ENCODE measurements at places on chromosomes 11 and 22. TPM values are rescaled to one million over a fixed set of nuclear protein-coding genes. Genes with fewer than 3 reads are reported as not detected.

DNA sequence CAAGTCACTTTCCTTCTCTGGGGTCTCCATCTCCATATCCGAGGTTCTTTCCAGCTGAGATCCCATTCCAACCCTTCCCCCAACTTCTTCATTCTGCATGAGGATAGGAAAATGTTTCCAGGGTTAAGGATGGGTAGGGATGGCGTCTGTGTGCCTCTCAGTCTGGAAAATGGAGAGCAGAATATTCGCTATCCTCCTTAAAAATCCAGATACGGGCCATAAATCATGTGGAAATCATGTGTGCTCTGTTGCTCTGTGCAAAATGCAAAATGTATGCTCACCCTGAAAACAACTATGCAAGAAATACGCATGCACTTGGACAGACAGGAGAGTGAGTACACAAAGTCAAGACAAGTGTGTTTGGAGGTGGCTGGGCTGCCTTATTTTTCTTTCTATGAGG is 3.2 kb downstream of the CREB3L1 start:
- no peak for DNase-seq

DNA sequence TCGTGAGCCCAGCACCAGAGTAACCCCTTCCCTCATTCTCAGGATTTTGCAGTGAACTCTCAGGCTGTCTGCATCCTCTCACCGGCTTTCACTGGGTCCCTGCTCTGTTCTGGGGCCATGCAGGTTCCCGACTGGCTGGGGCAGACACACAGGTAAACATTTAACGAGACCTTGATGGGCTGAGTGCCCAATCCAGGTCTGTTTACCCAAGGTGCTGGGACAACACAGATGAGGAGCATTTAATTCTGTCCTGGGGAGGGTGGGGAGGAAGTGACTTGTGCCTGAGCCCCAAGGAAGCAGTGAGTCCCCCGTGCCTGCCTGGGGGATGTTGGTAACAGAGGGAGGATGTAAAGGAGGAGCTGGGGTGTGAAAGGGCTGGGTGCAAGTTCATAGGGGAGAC is 4.4 kb downstream of the BIK start:
- DNase-seq, result no peak

DNA sequence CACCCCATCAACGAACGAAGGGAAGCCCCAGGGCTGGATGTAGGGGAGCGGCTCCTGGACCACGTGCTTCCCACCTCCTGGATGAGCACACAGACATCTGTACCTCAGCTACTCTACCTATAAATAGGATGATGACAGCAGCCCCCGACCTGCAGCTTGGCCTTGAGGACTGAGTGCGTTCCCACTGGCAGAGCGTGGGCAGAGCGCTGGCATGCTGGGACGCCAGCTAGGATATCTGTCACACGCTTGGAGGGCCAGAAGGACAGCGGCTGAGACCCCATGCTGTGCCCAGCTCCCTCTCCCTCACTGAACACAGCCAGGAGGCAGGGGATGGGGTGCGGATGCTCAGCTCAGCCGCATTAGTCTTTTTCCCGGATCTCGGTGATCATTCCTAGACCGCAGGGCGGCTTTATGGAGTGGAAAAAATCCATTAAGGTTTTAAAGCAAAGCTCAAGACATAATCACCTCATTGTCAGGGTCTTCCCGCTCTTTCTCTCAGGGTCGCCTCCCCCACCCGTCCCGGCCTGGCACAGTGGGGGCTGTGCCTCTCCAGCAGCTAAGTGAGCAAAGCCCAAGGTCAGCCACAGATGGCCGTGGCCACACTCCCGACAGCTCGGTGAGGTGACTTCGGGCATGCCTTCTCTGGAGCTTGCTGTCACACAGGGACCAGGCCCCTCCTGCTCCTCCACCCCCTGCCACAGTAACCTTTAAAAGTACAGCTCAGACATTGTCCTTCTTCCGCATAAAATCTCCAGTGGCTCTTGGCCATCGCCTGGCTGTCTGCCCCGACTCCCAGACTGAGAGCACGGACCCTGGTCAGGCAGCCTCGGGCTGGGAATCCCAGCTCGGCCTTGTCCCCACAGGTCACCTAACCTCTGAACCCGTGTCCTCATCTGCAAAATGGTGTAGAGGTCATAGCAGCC is 69.6 kb upstream of the SHISAL1 start:
- DNase-seq, result no peak

DNA sequence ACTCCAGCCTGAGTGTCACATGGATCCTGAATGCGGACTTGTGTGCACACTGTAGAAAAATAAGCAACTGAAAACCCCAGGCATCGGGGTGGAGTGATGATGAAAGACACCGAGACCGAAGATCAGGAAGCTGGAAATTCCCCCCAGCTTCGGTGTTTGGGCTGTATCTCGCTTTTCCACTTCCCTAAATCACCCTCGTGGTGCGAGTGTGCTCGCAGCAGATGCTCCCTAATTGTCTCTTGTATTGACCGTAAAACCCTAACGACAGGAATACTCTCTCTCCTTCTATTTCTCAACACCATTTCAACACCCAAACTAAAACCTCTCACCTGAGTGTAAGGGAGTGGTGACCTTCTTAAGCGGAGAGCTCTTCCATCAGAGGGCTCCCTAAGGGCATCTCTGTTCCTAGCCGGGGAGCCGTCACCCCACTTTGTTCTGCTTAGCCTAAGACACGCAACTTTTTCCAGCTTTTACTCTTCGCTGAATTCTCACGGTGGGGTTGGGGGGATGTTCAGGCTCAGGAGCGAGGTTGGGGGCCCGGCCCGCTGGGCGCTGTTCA is 635 bp upstream of the GRK3 start:
- no peak for DNase-seq

GRCh38 chr11:128310676-128311445 is 276.5 kb downstream of the ETS1 start:
- DNase-seq, result no peak

- no peak for DNase-seq
Observed at GRCh38 chr11:35655856-35656255, 6.7 kb upstream of the TRIM44 start.

DNA sequence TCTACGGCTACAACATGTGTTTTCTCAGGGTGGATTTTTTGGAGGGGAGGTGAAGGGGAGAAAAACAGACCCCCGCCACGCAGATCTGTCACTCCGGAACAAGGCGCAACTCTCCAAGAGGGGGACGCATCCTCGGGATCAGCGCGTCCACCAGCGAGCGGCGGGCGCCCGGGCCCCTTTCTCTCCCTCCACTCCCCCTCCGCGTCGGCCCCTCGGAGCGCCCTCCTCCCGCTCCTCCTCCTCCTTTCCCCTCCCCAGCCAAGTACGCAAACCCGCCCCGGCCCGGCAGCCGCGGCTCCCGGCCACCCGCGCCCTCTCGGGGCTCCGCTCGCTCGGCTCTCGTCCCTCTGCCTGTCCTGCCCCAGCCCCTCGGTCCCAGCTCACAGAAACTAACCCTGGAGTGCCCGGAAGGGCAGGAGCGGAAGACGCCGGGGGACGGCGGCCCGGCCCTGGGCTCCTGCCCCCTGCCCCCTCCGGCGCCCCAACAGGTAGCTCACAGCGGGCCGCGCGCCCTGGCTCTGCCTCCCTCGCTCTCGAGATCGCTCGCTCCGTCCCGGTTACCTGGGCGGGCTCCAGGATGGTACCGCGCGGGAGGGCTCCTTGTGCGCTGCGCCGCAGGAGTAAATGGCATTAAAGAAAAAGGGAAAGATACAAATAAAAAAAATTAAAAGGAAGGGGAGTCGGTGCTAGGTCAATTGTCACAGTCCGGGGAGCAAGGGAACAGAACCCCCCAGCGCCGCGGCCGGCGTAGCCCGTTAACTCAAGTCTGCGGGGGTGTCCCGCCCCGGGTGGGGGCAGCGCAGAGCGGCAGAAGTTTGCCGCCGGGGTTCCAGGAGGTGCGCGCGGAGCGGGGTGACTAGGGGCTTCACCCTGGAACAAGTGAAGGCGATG is 131.4 kb upstream of the C11orf58 start:
- no peak for DNase-seq

DNA sequence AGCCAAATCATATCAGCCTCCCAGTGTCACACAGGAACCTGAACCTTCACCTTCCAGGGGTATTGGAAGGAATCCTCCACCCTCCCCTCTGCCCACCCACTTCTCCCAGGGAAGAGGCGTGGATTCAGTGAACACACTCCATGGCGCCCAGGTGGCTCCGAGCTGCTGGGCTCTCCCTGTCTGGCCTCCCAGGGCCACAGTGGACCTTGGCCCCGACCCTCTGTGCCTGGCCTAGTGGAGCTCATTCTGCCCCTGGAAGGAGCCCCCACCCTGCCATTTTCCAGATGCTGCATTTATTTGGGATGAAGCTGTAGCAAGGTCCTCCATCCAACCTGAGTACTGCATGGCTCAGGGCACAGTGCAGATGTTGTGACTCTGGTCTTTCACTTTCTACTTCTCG is 1340.1 kb downstream of the TBC1D22A start:
- no peak for DNase-seq

- DNase-seq, result no peak
Observed at GRCh38 chr11:8636127-8636526, 42.1 kb upstream of the STK33 start.

Gene APOA4
- not detected for total RNA-seq

Gene GGTLC3
- total RNA-seq, result not detected

Gene ANKK1
- not detected for total RNA-seq

Gene IL10RA
- total RNA-seq, result not detected

Measured in fibroblast of the aortic adventitia (primary cell).